ENCODE measurements at places on chromosomes 16 and 17.

- DNase-seq, result no peak
Observed at GRCh38 chr16:14334366-14335080, 263.4 kb downstream of the MRTFB start.

GRCh38 chr17:28967221-28968135 is 16.2 kb upstream of the PHF12 start:
- no peak for DNase-seq

- DNase-seq, result no peak
Observed at GRCh38 chr17:36072431-36073121, 8.5 kb downstream of the CCL18 start.

- DNase-seq, result no peak
Observed at GRCh38 chr16:62272035-62272434, 235.8 kb upstream of the CDH8 start.

DNA sequence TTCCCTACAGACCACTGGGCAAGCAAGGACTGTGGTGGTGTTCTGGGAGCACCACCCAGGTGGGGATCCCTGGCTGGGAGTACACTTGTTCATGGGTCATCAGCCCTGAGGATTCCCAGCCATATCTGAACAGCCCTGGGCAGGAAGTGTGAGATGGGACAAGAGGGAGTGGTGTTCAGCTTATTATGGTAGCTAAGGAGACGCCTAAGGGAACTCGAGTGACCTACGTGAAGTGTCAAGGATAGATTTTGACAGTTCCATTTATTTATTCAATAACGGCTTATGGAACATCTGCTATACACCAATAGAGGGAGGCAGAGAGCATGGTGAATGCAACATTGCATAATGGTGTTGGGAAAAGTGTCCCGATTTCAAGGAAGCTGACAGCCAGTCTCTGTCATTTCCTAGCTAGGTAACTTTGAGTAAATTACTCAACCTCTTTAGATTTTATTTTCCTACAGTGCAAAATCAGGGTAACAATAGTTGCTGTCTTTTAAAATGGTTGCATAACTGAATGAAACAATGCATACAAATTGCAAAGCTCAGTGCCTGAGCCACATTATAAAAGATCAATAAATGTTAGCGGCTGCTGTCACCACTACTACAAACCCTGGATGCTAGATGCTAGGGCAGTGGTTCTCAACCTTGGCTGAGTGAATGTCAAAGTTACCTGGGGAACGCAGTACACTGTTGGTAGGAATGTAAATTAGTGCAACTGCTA is 534.1 kb downstream of the GRIN2A start:
- no peak for DNase-seq

DNA sequence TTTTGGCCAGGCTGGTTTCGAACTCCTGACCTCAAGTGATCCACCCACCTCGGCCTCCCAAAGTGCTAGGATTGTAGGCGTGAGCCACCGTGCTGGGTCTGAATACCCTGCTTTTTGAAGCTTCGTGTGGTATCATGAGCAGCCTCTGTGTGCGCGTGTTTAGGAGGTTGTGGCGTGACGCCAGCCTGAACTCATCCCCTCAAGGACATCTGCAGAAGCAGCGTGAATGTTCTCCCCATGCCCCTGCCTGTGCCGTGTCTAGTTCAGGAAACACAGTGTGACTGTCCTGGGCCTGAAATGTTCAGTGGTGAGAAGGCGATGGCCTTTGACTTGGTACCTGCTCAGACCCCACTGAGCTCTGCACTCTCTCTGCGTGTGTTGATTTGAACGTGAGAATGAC is 35.6 kb downstream of the RNF213 start:
- DNase-seq, result no peak

DNA sequence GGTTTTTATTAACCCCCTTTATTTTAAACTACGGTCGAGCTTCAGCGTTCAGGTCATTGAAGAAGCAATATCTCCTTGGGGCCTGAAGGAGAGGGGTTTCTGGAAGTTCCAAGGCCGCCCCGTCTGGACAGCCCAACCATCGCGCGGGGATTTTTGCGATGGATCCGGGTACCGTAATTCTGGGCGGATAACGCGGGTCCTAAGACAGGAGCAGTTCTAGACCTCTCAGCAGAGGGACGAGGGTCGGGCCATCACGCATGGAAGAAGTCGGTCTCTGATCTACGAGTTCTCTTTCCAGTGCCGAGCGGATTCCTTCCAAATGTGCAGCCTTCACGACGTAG is 3.6 kb downstream of the BORCS6 start:
- DNase-seq, result no peak

GRCh38 chr17:69851736-69852135 is 223.3 kb upstream of the KCNJ16 start:
- DNase-seq, result no peak

DNA sequence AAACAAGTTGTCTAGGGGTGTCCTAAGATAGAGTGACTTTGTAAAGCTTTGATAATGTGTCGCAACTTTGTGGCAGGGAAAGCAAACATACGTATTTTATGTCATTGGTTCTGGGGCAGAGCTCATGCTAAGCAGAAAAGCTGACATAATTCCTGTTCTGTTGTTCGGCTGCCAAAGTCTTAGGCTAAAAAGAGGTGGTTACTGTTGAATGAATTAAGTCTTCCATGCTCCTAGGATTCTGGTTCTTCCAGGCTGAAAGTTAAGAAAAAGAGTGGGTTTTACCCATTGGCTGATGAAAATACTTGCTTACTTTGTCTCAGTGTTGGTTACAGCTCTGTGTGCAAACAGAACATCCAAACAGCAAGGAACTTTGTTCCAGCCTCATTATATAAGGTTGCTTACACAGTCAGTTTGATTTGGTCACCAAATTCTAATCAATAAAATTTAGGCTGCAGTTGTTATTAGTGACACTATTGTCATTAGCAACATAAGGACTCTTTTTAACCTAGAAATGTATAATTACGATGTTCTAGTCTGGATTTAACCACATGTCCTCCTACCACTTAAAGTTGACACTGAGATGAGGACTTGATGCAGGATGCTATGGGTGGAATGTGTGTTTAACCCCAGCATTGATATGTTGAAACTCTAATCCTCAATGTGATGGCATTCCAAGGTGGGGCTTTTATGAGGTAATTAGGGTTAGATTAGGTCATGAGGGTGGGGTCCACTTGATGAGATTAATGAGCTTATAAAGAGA is 114.0 kb upstream of the GOT2 start:
- DNase-seq, result no peak

Data from sigmoid colon (tissue), 7 donors.